ENCODE measurements at places on chromosomes 12 and 14.

- DNase-seq: no peak
These were observed 224.3 kb downstream of the PELI2 start for GRCh38 chr14:56342494-56342942.

DNA sequence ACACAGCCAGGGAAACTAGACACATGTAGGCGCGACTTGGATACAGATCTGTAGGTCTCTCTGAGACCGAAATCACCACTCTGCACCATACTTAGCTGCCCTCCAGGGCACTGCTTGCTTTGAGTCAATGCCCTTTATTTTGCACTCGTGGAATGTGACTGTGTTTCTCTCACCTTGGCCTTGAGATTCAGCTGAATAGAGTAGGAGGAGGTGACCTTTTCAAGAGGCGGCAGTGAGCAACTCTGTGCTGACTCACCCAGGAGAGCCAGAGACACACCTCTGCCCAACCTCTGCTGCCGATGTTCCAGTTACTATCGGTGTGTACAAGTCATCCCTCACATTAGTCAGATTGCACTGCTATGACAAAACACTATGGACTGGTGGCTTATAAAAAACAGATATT is 583.4 kb downstream of the VRK1 start:
- no peak for DNase-seq

- no peak for DNase-seq
These were observed 39.9 kb downstream of the RIN3 start for GRCh38 chr14:92553438-92553837.

DNA sequence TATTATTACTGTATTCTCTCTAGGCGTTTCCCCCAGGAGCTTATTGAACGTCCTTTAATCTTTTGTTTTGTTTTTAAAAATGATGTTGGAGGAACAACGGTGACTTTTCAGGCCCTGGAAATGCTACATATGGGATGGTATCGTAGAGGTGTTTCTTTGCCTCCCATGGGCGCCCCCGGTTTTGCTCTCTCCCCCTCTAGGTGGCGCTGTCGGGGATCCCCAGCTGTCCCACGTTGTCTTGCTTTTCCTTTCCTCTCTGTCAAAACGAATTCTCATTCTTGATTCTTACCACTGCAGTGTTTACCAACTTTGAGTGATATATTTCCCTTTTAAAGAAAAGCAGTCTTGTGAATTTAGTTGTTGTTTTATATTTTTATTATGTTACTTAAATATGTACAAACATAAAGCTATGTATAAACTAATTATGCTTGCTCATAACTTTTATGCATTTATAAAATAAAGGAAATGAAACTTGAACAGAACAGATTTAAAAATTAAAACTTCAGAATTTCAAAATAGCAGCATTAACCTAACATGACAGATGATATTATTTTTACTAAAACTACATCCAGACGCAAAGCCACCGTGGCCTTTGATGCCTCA is 171.9 kb downstream of the RGS6 start:
- DNase-seq: no peak

- no peak for DNase-seq
These were observed 25.8 kb downstream of the PPP2R5E start for GRCh38 chr14:63517354-63517753.

DNA sequence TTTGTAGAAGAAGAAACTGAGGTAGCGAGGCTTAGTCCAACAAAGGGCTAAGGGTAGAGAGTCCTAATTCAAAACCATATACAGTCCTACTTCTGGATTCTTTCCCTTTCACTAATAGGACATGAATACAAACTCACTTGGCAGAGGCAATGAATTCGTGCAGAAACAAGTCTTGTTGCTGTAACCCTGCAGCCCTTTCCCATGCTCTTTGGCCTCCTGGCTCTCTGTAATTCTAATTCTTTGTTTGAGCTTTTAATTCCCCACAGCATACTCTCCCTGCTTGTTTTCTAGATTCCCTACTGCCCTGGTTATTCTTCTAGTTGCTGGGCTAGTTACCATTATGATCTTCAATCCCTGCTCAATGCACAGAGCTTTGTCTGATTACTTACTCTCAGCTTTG is 381.4 kb downstream of the ETNK1 start:
- DNase-seq: no peak

- DNase-seq: no peak
These were observed 111.3 kb upstream of the FKBP4 start for GRCh38 chr12:2683283-2684025.

- no peak for DNase-seq
These were observed 109.8 kb downstream of the PHLDA1 start for GRCh38 chr12:75921622-75922289.

DNA sequence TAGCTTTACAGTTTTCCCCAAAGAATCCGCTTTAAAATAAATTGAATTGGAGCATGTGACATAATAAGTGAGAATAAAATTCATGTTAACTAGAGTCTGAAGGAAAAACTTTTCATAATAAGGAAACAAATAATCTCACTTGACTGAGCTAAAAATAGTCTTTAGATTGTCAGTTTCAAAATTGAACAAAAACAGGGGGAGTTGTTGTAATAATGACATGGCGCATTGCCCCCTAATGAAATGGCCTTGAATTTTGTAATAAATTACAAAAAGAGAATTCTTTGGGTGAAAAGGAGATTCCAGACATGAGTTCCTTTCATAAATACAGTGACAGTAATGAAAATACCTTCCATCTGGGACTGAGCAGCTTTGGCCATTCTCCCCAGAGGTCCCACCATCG is 178.6 kb downstream of the EFCAB11 start:
- DNase-seq: no peak

DNA sequence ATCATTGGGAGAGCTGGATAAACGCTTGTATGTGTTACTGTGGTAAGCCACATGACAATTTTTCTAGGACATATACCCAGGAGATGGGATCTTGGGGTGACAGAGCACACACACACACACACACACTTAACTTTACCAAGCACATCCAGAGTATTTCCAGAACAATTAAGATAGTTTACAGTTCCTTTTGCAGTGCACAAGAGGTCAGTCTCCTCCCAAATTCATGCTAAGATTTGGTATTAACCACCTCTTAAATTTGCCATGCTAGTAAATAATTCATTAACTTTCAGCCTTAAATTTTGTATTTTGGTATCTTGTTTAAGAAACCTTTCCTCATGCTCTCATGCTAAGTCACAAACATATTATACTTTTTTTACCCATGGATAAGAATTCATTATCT is 33.9 kb upstream of the LIMA1 start:
- no peak for DNase-seq

- DNase-seq: no peak
These were observed 10.3 kb downstream of the EXOC3L4 start for GRCh38 chr14:103104654-103105452.

- no peak for DNase-seq
These were observed 40.8 kb upstream of the EPS8 start for GRCh38 chr12:15829949-15830348.

DNA sequence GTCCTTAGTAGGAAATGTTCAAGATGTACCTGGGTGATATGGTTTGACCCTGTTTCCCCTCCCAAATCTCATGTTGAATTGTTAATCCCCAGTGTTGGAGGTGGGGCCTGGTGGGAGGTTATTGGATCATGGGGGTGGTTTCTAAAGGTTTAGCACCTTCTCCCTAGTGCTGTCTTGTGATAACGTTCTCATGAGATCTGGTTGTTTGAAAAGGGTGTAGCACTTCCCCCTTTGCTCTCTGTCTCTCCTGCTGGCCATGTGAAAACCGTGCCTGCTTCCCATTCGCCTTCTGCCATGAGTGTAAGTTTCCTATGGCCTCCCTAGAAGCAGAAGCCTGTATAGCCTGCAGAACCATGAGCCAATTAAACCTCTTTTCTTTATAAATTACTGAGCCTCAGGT is 353.0 kb upstream of the SFSWAP start:
- no peak for DNase-seq

DNA sequence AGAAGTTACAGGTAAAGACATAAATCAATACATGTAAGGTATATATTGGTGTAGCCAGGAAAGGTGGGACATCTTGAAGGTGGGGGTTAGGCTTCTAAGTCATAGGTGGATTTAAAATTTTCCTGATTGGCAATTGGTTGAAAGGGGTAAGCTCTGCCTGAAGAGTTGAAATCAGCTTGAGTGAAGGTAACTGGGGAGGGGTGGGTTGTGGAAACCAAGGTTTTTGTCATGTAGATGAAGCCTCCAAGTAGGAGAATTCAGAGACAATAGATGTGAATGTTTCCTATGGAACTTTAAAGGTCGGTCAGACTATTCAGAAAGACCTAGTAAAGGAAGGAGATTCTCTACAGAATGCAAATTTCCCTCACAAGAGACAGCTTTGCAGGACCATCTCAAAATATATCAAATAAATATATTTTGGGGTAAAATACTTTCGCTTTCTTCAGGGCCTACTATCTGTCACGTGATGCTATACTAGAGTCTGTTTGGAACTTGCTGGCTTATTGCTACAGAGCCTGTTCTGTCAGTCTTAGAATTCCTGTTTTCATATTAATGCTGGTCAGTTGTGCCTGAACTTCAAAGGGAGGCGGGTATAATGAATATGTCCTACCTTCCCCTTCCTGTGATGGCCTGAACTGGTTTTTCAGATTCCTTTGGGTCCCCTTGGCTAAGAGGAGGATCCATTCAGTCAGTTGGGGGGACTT is 20.6 kb upstream of the SPATA7 start:
- DNase-seq: no peak

GRCh38 chr14:94114589-94115057 is 4.1 kb downstream of the IFI27 start:
- no peak for DNase-seq

GRCh38 chr12:64466178-64466577 is 14.3 kb downstream of the TBK1 start:
- no peak for DNase-seq

- no peak for DNase-seq
These were observed 1541.7 kb upstream of the FLRT2 start for GRCh38 chr14:83988275-83988674.

- DNase-seq: no peak
These were observed 964 bp upstream of the SERPINA4 start for GRCh38 chr14:94560291-94560665.

DNA sequence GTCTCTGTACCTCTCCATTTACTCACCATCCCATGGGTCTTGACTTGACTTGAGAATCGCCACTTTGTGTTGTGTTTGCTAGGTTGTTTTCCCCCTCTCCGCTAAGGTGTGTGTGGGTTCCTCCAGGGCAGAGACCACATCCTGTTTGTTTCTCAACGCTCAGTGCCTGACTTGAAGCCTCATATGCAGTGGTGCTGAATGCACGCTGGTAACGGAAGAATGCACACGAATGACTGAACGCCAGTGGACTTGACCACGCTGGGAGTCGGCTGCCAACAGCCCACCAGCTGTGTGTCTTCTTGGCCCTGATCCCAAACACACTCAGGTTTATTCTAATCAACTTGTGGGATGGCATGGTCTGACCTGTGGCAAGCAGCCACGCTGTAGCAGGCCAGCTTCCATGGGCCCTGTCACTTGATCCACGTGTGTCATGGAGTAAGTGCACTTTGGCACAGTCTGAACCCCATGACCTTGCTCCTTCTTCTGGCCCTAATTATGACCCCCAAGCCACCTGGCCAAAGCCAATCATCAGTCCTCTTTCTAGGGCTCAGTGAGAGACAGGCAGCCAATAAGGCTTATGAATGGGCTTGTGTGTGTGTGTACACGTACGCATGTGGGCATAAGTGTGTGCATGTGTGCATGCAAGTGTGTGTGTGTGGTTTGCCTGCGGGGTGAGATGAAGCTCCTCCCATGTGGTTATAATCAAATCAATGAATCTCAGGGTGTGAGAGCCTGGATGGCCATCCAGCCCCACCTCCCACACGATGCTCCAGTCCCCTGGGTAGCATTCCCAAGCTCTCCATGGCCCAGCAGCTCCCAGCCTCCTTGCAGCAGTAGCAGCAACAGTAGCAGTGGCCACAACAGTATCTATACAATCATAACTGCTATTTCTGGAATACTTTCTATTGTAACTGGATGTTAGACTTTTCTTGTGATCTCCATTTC is 6.4 kb upstream of the TC2N start:
- DNase-seq: peak; percentile 51

DNA sequence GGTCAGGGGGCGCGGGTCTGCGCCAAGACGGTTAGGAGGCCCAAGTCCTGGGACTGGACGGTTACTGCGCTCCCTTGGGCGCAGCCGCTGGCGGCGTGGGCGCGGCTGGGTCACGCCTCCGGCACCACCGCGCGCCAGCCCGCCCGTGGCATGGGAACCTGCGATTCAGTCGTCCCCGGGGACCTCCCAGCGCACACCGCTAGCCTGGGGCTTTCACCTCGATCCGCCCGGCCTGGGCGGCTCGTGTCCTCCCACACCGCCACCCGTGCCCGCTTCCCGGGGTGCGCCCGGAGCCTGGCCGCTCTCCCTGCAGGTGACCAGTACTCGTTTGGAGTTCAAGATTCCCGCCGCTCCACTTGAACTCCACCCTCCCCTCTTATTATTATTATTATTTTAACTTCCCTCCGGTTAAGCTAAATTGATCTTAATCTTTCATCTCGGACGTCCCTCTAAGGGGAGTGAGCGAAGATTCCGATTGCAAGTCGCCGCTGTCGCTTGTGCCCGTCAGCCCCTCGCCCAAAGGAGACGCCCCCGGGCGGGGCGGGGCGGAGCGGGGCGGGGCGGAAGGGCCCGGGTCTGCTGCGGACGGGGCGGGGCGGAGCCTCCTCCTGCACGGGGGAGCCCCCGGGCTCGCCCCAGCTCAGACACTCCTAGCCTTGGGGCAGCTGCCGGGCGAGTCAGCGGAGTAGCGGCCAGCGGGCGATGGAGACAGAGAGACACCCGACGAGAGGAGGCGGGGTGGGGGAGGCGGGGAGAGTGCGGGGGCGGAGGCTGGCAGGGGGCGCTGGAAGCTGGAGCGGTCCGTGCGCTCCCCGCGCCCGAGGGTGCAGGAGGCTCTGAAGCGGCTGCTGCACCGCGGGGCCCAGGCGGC is at the start of gene KCNMB4:
TSS of gene KCNMB4 (plus strand) at position 643 of the 871 bp plus-strand sequence. CDS start 445 bp downstream, outside the sequence.
- DNase-seq: no peak

DNA sequence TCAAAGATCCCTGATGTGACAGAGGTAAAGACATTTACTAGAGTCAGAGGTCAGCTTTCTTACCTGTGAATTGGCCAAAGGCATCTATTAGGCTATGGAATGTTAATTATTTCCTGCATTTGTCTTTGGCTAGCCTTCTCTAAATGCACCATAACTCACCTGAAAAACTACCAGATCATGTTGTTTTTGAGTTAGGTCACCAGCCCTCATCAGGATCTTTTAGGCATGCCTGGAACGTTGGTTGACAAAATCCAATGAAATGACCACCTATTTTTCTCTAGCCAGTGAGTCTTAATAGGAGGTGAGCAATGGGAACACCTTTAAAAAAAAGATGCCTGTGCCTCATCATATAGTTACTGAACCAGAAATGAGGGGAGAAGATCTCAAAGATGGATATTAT is 46.2 kb downstream of the ANO4 start:
- DNase-seq: no peak

- DNase-seq: no peak
These were observed 123.5 kb upstream of the DYRK2 start for GRCh38 chr12:67524861-67525616.

DNA sequence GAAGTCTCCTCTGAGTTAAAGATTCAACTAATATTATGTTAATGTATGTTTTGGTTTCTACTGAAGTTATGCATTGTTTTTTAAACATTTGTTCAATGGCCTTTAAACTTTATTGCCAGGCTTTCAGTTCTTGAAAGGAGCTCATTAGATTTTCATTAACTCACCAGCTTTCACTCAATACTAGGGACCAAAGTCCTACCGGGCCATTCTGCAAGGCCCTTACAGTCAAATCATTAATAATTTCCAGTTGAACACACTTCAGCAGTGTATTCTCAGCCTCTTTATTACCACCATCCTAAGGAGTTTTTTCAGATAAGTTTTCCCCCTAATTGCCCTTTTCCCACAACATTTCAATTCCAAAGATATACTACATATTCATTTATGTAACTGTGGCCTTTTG is 409.2 kb downstream of the DIO2 start:
- DNase-seq: no peak

- DNase-seq: peak; percentile 86
These were observed 119.6 kb downstream of the DERA start for GRCh38 chr12:16030744-16031143.
